ENCODE measurements at places on chromosomes 7 and 10. TPM values are rescaled to one million over a fixed set of nuclear protein-coding genes. Genes with fewer than 3 reads are reported as not detected.

DNA sequence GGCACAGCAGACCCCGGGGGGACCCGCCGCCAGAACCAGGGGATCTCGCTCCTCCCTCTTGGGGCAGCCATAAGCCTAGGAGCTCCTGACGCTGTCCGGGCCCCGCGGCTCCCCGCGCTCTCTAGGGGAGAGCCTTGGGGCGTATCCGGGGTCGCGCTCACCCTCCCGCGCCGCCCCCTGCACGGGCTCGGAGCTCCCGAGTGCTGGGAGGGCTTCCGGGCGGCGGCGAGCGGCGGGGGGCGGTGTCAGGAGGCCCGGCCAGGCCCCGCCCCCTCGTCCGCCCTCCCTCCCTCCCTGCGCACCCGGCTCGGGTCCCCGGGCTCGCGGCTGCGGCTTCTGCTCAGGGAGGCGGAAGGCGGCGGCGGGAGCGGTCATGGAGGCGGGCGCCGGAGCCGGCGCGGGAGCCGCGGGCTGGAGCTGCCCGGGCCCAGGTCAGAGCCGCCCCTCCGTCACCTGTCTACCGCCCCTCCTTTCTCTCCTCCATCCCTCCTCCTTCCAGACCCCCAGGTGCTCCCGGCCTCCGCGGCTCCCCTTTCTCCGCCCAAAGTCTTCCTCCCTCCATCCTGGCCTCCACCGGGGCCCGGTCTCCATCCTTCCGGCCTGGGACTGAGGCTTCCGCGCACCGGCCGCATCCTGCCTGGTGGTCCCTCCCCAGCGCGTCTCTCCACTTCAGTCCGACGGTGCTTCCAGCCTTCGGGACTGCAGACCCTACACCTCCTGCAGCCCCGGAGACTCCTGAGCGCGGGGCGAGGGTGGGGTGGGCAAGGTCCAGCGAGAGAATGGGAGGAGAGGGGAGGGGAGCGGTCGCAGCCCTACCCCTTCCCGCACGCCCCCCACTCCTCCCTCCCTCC lies at the start of gene CCDC136:
Gene CCDC136, plus strand, starts transcription at position 848 of the 851 bp plus-strand sequence. CDS start 444 bp downstream, outside the sequence.
- peak; percentile 79 for DNase-seq

DNA sequence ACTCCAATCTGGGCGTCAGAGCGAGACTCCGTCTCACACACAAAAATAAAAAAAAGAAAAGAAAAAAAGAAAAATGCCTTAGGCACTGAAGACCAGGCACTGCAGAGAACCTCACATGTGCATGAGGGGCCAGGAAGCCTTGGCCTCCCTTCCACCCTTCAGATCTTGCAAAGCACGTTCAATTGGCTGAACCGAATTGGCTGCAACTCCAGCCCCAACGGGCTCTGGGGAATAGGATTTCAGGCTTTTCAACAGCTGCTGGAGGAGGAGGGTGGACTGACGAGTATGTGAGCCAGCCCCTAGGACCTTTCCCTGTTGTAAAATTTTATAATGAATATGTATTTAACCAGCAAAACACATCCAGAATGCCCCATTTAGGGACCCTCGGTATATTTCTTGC lies 16.7 kb downstream of the TMEM120A start:
- peak; percentile 32 for DNase-seq

GRCh38 chr7:82039621-82040020 lies 269.8 kb upstream of the HGF start:
- no peak for DNase-seq

DNA sequence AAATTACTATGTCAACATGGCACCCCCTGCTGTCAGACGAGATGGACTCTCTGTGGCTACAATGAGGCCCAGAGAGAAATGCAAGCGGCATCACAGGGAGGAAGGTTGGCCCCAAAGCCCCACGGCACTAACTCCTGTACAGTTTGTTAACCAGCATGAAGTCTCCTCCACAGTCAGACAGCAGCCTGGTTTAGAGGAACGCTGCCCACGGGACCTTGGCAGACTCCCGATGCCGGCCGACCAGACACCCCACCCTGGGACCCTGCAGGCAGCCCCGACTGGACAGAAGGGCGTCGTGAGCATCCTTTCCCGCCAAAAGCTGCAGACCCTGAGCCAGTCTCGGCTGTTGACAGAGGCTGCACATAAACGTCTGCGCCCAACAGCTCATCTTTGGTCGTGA lies 158.8 kb downstream of the DIP2C start:
- DNase-seq = no peak

- DNase-seq = no peak
These were observed 15.9 kb downstream of the C10orf90 start for GRCh38 chr10:126654579-126654978.

- DNase-seq = no peak
These were observed 40.0 kb upstream of the DGKI start for GRCh38 chr7:137886746-137887145.

DNA sequence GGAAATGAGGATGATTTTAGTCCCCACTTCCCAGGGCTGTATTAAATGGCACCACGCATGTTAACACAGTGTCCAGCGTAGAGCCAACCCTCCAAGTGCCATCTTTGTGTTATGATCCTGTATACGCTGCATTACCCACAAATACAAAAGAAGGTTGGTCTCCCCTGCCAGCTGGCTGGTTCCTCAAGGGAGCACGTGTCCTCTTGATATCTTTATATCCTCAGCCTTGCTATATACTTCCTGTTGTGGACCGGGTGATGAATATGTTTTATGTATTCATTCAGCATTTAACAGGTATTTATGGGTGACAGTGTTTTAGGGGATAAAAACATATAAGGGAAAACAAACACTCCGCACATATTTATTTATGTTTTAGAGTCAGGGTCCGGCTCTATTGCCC lies 23.2 kb upstream of the PRRT4 start:
- no peak for DNase-seq

- no peak for DNase-seq
These were observed 74.0 kb downstream of the JMJD1C start for GRCh38 chr10:63391812-63392211.

DNA sequence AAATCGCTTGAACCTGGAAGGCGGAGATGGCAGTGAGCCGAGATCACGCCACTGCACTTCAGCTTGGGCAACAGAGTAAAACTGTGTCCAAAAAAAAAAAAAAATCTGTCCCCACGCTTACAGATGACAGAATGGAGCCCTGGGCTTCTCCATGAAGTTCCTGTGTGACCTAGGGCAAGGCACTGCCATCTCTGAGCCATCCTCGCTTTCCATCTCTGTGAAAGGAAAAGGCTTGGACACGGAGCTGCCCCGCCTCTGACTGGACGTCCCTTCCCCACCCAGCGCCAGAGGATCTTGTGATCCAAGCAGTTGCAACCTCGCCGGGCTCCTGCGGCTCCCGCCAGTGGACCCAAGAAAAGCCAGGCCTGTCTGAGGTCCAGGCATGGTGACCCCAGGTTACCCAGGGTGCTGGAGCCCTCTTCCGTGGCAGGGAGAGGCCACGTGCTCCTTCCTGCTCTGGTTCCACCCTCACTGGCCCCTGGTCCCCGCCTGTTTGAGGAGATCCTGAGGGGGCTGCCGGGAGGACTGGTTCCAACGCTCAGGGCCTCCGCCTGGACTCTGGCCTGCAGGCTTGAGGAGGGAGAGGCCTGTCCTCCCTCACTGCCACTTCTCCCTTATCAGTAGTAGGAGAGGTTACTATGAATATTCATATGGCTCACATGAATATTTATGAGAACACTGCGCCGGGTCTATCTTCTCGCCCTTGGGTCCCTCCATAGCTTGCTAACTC lies 25.6 kb upstream of the ELFN1 start:
- DNase-seq = no peak

DNA sequence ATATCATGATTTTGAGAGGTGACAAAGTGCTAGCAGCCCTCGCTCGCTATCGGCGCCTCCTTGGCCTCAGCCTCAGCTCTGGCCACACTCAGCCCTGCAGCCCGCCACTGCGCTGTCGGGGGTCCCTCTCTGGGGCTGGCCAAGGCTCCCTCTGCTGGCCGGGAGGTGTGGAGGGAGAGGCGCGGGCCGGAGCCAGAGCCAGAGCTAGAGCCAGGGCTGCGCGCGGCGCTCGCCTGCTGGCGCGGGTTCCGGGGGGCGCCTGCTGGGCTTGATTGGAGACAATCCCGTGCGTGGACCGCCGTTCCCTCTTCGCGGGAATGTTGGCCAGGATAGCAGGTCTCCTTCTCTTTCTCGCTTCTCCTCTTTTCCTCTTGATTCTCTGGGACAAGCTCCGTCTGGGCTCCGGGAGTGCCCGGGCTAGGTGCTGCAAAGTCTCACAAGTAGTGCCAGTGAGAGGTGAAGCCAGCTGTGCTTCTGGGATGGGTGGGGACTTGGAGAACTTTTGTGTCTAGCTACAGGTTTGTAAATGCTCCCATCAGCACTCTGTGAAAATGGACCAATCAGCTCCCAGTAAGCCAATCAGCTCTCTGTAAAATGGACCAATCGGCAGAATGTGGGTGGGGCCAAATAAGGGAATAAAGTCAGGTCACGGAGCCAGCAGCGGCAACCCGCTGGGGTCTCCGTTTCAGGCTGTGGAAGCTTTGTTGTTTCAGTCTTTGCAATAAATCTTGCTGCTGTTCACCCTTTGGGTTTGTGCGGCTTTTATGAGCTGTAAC lies 43.4 kb upstream of the ELMO1 start:
- DNase-seq = no peak

LBX1 gene
- total RNA-seq = not detected

DNA sequence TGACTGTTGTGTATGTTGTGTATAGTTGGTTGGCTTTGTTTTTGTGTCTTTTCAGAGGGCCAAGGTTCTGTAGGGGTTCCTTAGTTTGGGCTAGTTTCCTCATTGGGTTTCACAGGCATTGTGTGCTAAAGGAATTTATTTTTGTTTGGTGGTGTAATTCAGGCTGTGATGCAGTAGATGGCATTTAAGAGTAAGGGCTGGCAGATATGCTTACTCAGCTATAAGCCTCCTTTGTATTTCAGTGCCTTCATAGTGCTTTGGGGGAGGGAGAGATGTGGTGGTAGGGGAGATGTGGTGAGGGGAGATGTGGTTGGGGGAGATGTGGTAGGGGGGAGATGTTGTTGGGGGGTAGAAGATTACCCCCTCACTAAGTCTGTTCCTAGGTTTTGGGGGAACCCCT lies 91.7 kb downstream of the SLC25A40 start:
- no peak for DNase-seq

DNA sequence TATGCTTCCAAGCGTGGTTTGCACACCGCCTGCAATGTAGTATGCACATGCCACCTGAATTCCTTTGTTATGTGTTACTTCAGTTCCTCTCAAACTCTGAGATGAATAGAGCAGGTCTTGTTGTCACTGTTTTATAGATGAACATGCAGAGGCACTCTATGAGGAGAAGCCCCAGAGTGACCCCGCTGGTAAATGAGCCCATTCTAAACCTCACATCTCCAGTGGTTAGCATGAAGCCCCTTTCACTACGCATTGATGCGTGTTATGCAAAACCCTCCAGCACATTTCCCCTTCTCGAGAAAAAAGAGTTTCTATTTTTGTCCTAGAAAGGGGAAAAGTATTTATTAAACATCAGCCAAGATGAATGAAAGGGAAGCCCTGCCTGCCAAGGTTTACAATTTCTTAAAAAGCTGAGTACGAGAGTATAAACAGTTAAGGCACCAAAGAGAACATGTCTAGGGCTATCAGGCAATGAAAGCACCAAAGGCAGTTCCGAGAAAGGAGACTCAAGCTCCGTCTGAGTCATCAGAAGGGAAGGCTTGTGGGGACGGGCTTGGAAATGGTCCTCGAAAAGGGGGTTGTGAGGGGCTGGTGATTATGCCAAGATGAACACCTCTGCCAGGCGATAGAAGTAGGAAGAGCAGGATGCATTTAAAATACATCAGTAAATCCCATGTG lies 58.7 kb upstream of the PFKP start:
- DNase-seq = no peak

- DNase-seq = no peak
These were observed 103.4 kb downstream of the ATXN7L1 start for GRCh38 chr7:105773030-105773460.

GRCh38 chr7:96303686-96304443 lies 18.0 kb downstream of the SLC25A13 start:
- no peak for DNase-seq

GRCh38 chr10:11913079-11913641 lies 90.0 kb downstream of the PROSER2 start:
- no peak for DNase-seq

DNA sequence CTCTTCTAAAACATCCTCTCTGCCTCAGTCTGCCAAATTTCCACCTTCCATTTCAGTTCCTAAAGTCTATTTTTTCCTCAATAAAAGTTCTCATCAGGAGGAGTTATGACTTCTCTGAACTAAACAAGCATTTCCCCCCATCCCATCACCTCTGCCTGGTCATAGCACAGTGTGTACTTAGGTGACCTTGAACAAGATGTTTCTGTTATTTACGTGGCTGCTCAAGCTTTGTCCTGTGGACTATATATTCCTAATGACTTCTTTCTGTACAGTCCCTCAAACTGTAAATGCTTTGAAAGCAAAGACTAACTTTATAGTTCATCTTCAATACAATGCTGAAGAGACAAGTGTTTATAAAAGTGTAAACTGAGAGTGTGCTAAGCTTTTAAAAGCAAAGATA lies 166.9 kb downstream of the CPEB3 start:
- DNase-seq = no peak

POU6F2 gene
- 1.3 TPM for total RNA-seq

GRCh38 chr7:39294022-39294421 lies 272.2 kb upstream of the YAE1 start:
- DNase-seq = no peak

CYP3A4 gene
- total RNA-seq = 0.67 TPM

DNA sequence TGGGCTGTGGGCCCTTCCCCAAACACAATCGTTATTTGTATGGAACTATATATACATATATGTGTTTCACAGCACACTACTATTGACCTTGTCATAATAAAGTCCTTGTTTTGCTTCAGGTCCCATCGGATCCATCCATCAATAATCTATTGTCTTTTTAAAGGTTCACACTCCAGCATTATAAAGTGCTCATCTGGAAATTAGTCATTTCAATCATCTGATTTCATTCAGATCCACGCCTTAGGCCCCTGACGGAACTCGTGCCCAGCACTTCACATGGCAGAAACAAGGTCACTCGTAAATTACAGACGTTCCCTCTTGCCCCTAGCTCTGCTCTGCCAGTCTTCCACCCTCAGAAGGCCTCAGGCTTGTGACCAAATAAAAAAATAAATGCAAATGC lies 133.1 kb upstream of the PPP2R2D start:
- no peak for DNase-seq

DNA sequence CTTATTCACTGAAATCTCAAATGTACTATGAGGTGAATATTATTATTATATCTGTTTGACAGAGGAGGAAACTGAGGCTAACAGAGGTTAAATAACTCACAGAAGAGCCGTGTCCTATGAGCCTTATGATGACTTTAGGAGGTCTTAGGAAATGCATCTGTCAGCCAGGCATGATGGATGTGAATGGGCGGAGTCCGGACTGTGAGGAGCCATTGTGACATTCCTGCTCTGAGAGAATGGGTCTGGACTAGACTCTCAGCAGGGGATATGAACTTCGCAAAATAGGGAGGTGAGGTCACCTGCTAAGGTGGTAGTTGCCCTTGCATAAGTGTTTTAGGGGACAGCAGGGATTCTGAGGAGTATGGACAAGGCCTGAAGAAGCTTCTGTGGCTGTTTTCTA lies 153.6 kb downstream of the TMEM178B start:
- no peak for DNase-seq

Measured in colonic mucosa (tissue), 4 donors.